ENCODE measurements at places on chromosomes 11 and 22.
A peak's percentile ranks its signal among the peaks of the same experiment; 100 is the strongest.

GRCh38 chr11:80129396-80129795 is 688.6 kb upstream of the TENM4 start:
- no peak for DNase-seq

- DNase-seq, result no peak
These were observed 8.0 kb upstream of the MRPL23 start for GRCh38 chr11:1939006-1939625.

GRCh38 chr22:42283278-42284201 is 13.1 kb upstream of the TCF20 start:
- no peak for DNase-seq

GRCh38 chr22:41286639-41287091 is 678 bp upstream of the RANGAP1 start:
- peak; percentile 31 for DNase-seq

Data from activated T-helper 1 cell treated with anti-CD3 and anti-CD28 coated beads, Interleukin-2, amount 50 U/mL, for 16 hours (primary cell).